ENCODE measurements at places on chromosomes 2 and 18.

GRCh38 chr2:144796164-144796563, 276.2 kb upstream of the ZEB2 start:
- DNase-seq = no peak

DNA sequence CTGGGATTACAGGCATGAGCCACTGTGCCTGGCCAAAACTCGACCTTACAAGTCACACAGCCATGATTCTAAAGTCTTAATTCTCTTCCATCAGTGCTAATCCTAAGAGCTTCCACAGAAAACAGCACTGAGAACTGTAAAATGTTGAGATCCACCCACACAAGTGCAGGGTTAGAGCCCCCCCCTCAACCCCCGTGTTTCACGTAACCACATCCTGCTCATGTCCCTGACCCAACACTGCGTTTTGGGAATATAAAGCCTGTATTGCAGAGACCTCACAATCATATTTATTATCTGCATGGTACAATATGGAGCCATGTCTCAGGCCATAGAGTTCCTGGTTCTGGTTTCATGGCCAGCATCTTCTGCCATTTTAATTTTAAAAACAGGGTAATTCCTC, 110.8 kb downstream of the GBX2 start:
- DNase-seq = no peak

DNA sequence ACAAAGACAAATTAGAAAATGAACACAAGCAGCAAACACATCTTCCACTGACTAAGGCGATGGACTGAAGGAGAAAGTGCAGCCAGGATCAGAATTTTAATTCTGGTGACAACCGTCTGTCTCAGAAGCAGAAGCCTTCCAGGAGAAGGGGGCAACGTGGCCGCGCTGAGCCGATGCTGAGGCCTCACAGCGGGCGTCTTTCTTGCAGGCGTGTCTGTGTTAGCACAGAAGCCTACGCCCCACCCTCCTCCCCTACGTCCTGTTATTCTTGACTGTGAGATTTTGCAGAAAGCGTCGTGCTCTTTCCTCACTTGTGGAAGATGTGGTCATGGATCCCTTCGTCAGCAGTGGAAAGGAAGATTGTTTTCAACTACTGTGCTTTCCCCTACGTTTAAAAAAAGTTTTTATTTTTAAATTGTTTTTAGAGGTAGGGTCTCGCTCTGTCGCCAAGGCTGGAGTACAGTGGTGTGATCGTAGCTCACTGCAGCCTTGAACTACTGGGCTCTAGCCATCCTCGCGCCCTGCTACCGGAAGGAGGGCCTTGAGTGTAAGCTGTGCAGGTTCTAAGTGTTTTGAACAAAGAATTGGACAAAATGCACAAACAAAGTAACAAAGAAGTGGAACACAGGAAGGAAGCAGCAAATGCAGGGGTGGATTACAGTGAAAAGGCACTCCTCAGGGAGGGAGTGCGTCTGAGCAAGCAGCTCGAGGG, 422.0 kb downstream of the GALR1 start:
- no peak for DNase-seq

DNA sequence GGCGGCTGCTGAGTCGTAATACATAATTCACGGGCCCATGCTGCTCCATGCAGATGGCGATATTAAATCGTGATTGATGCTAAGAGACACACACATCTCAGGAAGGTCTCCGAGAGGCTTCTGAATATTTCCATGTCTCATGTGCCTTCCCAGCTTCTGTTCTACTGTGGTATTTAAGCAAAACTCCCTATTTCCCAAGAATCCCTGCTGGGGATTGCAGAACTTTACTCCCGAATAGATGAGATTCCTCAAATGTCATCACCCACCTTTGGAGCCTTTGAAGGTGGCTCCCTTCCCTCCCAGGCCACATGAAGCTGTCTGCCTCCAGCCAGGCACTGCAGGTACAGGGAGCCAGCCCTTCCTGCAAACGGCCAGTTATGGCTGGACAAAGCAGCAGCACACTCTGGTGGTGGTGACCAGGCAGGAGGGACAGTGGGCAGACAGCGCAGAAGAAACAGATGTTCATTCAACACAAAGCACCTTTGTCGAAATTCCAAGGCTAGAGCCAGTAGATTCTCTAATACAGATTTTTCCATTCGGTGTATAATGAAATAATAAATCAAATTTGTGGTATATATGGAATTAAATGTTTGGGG, 14.1 kb downstream of the NRP2 start:
- DNase-seq = no peak

- no peak for DNase-seq
Observed at GRCh38 chr2:181642086-181642485, 14.8 kb downstream of the CERKL start.

DNA sequence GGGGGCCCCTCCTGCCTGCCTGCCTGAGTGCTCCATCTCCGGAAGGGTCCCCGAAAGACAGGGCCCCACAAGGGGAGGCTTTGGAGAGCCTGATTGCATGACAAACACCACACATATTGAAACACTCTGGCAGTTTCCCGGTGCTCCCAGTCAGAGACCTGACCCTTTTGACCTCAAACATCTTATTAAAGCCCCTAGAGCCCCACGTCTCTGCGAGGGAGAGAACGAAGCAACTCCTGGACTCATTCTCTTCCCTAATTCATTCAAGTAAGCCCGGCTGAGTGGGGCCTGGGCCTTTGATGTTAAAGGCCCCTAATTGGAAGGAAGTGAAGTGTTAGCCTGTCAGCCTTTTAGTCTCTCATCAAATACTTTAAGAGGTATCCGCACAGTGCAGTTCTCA, 335.6 kb downstream of the CYRIA start:
- DNase-seq = no peak

DNA sequence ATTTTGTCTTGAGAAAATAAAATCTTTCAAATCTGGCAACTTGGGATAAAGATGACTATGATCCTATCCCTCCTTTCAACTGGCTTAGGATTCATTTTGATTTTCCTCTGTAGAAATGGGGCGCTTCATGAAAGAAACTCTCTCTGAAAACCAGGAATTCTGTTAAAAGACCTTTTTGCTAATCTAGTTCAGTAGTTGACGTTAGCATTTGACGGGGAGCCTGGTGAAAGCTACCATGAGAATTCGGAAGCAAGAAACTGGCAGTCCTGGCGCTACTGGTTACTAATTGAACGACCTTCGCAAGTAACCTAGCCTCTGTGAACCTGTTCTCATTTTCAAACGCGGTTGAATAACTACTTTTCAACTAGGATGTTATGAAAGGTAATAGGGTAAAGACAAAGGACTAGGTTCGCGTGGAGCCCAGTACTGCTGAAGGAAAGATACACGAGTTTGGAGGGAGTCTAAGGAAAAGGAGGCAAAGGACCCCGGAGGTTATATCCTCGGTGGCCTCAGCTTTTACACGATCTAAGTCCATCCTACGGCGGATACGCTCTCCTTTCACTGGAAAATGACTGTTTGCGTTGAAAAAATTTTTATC, 604 bp upstream of the STK11IP start:
- peak; percentile 26 for DNase-seq

DNA sequence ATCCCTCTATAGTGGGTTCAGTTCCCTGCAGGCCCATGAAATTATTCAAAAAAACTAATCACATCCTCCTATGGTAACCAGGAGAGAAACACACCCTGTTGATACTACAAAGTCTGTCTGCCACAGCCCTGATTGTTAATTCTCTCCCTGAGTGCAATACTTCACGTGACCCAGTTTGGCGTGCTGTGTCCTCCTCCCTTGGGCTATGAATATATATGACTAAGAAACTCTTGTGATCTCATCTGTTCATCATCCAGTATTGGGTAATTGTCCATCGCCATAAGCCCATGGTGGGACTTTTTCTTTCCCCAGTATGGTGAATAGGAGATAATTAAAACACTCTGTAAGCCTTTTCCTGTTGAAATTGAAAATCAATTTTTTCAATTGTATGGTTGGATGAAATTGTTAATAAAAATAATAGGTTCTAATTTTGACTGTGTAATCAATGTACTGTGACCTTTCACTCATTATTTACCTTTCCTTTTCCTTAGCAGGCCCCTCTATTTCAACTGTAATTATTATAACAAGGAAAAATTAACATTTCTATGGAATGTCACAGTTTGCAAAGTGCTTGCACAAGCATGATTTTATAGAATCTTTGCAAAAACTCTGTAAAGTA, 1822.6 kb downstream of the SUCLG1 start:
- no peak for DNase-seq

DNA sequence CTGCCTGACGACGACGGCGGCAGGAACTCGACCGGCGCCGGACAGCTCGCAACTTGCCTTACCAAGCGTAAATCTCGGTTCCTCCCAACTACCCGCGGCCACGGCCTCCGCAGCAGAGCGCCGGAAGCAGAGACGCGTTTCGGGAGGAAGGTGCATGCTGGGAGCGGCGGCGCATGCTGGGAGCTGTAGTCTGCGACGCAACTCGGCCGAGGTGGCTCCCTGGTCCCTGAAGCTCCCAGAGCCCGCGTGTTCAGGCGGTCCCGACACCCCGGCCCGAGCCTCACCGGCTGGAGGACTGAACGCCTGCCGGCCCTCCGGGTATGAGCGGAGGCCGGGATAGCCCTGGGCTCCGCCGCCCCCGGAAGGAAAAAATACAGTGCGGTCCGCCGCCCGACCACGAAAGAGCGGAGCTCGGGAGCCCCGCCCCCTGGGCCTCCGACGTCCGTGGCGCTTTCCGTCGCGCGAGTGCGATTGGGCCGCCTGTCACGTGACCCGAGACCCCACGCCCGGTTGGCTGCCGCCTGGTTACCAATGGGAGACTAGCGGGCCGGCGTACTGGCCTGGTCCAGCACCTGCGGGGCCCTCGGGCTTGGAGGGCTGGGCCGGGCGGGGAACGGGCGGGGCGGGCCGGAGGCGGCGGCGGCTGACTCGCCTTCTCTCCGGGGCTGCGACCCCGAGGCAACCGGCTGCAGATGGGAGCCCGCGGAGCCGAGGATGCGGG, at the start of gene CAPN10:
CAPN10 (plus strand) TSS at position 537 of the 721 bp plus-strand sequence; CDS start at position 715, 178 bp downstream.
- peak; percentile 75 for DNase-seq

Data from Kasumi-1 (cell line).